ENCODE measurements at places on chromosomes 1 and 21. TPM values are rescaled to one million over a fixed set of nuclear protein-coding genes. Genes with fewer than 3 reads are reported as not detected.

SPATA21 gene
- total RNA-seq: not detected

ETV3L gene
- total RNA-seq: not detected

MTR gene
- total RNA-seq: 67.4 TPM

SPRR2A gene
- not detected for total RNA-seq

HIVEP3 gene
- total RNA-seq: 13.3 TPM

PDE4B gene
- total RNA-seq: 23.8 TPM

ATP6V0B gene
- total RNA-seq: 89.1 TPM

FAAH gene
- total RNA-seq: 5.7 TPM

SELL gene
- total RNA-seq: 317 TPM

UBXN10 gene
- 0.09 TPM for total RNA-seq

ADAMTS5 gene
- not detected for total RNA-seq

CHRNB2 gene
- total RNA-seq: 0.09 TPM

TOR1AIP1 gene
- 53.0 TPM for total RNA-seq

TPTE gene
- total RNA-seq: not detected

SPRR1B gene
- total RNA-seq: not detected

GPR161 gene
- total RNA-seq: 0.53 TPM

ZBTB18 gene
- total RNA-seq: 17.4 TPM

ARHGAP30 gene
- 180 TPM for total RNA-seq

GRHL3 gene
- not detected for total RNA-seq

THEM4 gene
- total RNA-seq: 27.4 TPM

SPRR1A gene
- not detected for total RNA-seq

MIGA1 gene
- total RNA-seq: 9.7 TPM

Data from activated naive CD4-positive, alpha-beta T cell treated with anti-CD3 and anti-CD28 coated beads, Interleukin-2, amount 50 U/mL, for 72 hours (primary cell).